ENCODE measurements at places on chromosomes 1 and 21. TPM values are rescaled to one million over a fixed set of nuclear protein-coding genes. Genes with fewer than 3 reads are reported as not detected.

PKNOX1 gene
- total RNA-seq, result 16.9 TPM

TSTD1 gene
- total RNA-seq, result 77.7 TPM

TMEM54 gene
- total RNA-seq, result 4.0 TPM

ENSA gene
- 219 TPM for total RNA-seq

LTN1 gene
- total RNA-seq, result 29.1 TPM

NAV1 gene
- total RNA-seq, result 2.2 TPM

Measured in activated CD4-positive, alpha-beta memory T cell treated with anti-CD3 and anti-CD28 coated beads for 36 hours (primary cell).